ENCODE measurements at places on chromosomes 7 and 10.

- peak; percentile 34 for DNase-seq
These were observed 73.7 kb upstream of the PPIF start for GRCh38 chr10:79273604-79274003.

DNA sequence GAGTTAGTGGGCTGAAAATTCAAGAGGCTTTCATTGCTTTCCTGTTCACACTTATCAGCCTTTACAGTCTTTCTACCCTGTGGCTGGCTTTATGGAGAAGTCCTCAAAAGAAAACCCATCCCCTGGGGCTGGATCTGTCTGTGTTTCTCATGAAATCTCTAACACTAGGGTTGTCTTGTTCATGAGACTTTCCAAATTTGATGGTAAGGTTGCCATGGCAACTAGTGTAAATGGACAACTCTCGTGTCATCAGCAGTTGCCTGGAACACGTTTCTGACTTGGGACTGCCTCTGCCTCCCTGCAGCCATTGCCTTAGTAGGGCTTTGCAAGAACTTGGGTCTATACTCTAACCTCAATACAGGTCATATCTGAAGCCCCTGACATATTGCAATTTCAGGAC is 35.8 kb upstream of the PLPP4 start:
- DNase-seq = no peak

DNA sequence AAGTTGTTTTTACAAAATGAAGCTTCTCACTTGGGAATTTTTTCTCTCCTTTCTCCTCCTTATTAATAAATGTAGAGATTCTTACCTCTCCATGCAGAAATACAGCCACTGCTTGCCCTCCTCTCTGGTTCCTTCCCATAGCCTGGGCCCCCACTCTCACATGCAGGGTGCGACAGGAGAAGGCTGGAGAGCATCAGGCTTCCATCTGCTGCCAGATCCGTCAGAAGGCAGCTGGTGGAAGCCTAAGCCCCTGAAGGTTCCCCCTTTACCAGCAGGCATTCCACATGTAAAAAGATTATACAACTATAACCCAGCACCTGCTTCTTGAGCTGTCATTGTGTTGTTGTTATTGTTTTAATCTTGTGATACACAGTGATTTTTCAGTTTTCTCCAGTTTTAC is 314.2 kb downstream of the LHFPL3 start:
- DNase-seq = no peak

- peak; percentile 59 for DNase-seq
These were observed 39.4 kb upstream of the ZNF488 start for GRCh38 chr10:47423476-47423875.

GRCh38 chr7:131482800-131483199 is 73.6 kb downstream of the PODXL start:
- no peak for DNase-seq

DNA sequence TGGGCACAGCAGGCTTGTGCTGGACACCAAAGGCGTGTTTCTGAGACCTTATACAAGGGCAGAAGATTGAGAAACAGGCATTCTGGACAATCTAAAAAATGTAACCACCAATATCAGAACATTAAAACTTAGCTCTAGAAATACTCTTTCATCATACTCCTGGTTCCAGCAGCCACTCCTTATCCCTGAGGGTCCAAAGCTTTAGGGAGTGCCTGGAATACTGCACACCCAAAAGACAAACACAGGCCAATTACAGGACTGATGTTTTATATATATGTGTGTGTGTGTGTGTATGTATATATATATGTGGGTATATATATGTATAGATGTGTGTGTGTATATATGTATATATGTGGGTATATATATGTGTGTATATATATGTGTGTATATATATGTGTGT is 39.6 kb downstream of the FAM171A1 start:
- DNase-seq = no peak

All from GM23248 (cell line).